ENCODE measurements at places on chromosomes 12 and 14. TPM values are rescaled to one million over a fixed set of nuclear protein-coding genes. Genes with fewer than 3 reads are reported as not detected.

GRCh38 chr12:129771238-129771637, 132.6 kb downstream of the TMEM132D start:
- no peak for DNase-seq

Gene LIN52
- 9.1 TPM for total RNA-seq

- no peak for DNase-seq
Measured at GRCh38 chr14:75138492-75138891, 11.6 kb upstream of the NEK9 start.

- no peak for DNase-seq
Measured at GRCh38 chr12:32365473-32366064, 33.8 kb upstream of the FGD4 start.

GRCh38 chr14:97077253-97077653, 280.1 kb downstream of the VRK1 start:
- DNase-seq = peak; percentile 51

DNA sequence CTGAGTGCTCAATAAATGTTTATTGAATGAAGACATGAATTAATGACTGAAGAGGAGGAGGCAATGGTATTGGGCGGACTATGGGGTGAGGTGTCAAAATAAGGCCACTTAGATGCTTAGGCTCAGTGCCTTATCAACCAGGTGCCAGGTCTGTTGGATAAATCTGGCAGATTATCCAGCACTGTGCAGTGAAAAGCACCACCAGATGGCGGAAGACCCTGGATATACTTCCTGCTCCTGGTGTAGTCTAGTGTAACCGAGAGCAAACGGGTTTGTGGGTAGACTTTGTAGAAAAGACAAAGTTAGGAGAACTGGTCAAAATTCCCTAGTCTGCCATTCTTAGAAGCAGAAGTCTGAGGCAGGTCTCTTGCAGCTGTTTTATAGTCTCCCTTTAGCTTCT, 306.3 kb downstream of the ATP23 start:
- no peak for DNase-seq

Gene TAS2R20
- 0.84 TPM for total RNA-seq

DNA sequence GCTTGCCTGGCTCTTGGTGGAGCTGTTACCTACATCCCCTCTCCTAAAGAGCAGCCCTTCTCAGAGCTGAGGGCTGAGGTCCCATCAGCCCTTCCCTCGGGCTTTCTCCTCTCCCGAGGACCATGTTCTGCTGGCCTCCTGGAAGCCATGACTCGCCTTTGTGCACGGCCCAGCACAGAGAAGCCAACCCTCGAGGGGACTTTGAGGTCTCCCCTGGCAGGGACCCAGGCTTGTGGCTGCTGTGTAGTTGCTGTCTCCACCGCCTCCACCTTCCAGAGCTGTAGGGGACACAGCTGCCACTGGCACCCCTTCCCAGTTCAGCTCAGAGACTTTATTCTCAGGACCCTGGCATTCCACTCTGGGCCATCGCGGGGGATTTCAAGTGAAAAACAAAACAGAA, 22.9 kb upstream of the CCND2 start:
- DNase-seq = no peak

DNA sequence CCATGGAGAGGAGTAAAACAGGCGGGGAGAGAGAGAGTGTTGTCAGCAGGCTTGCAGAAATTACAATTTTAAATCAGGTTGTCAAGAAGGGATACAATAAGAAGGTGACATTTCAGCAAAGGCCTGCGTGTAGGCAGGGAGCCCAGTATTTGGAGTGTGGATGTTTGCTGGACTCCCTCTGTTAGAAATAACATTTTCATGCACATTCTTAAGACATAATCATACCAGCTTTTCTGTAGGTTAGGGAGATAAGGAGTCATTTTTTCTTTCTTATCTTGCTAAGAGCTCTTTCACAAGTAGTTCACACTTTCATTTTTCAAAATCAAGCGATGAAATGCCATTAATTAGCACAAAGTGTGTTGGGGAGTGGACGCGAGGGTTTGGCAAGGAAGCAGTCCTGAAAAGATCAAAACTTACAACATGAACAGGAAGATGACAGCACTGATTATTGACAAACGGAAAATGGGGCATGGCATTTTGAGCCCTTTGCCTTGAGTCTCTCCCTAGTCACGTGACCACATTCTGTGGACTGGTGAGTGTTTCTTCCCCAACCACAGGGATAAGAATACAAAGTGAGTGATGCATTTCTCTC, 160.2 kb downstream of the DAD1 start:
- DNase-seq = peak; percentile 32

- DNase-seq = no peak
Measured at GRCh38 chr12:106918746-106919145, 37.0 kb upstream of the TMEM263 start.

Gene RASAL1
- 4.2 TPM for total RNA-seq

GRCh38 chr14:94857950-94858349, 88.0 kb upstream of the GSC start:
- DNase-seq = no peak

Gene CLEC1B
- total RNA-seq = 1.4 TPM

DNA sequence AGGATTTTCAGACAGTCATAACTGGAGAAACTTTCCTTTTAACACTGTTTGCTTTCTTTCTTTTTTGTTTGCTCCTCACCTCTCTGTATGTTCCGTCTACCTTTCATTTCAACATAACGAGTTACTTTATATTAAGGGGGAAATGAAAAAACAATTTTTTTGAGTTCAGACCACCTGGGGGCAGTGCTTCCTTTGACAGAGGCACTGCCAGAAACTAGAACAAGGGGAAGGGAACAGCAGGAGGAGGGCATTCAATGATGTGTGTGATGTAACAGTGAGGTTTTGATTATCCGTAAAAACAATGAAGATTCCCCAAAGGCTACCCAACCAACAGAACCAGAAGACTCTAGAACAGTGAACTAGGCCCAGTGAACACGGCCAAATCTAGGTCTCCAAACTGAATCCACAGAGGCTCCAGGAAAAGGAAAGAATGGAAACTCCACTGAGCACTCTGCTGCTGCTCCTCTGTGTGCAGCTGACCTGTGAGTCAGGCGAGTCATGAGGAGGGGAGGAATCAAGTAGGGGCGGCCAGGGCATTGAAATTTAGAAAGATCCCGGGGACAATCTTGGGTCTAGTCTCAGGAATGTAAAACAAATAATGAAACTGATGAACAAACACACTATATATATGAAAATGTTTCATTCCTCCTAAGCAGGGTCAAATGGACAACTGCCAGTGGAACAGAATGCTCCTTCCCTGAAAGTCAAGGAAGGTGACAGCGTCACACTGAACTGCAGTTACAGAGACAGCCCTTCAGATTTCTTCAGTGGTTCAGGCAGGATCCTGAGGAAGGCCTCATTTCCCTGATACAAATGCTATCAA, 323.5 kb downstream of the DAD1 start:
- no peak for DNase-seq

DNA sequence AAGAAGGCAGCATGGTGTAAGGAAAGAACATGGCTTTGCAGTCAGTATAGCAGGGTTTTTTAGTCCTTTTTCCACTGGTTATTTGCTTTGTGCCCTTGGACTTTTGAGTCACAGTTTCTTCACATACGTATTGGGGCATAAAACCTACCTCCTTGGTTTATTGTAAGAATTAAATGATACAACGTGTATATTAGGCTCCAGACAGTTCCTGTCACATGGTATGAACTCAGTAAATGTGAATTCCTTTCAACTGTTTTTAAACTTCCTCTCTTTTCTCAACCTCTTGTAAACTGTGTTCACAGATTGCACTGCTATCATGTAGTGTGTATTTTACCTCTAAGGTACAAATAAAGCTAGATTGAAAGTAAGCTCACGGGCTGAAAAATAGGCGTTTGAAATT, 29.5 kb downstream of the MSRB3 start:
- no peak for DNase-seq

DNA sequence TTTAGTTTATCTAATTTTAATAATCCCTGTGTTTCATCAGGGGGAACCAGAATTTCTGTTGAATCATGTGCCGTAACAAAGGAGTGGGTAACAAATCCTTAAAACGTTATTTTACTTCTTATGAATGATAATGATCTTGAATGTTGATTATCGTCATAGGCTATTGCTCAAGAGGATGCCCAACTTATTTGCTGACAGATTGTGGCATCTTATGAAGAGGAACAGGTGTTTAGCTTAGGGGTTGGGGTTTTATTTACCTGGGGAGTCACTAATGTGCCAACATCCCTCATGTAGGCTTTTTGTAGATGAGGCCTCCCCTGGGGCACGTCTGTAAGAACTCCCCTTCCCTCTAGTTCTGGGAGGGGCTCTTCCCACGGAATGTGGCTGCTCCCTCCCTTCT, 32.4 kb upstream of the TMX1 start:
- DNase-seq = no peak

GRCh38 chr12:90618586-90618985, 336.4 kb downstream of the CCER1 start:
- no peak for DNase-seq

Gene SNRPF
- 14.0 TPM for total RNA-seq

GRCh38 chr12:7012024-7012607, 6.2 kb downstream of the LPCAT3 start:
- no peak for DNase-seq

Gene MEG3
- 6.5 TPM for total RNA-seq

Gene LRCOL1
- not detected for total RNA-seq

Gene TAS2R50
- 1.0 TPM for total RNA-seq

DNA sequence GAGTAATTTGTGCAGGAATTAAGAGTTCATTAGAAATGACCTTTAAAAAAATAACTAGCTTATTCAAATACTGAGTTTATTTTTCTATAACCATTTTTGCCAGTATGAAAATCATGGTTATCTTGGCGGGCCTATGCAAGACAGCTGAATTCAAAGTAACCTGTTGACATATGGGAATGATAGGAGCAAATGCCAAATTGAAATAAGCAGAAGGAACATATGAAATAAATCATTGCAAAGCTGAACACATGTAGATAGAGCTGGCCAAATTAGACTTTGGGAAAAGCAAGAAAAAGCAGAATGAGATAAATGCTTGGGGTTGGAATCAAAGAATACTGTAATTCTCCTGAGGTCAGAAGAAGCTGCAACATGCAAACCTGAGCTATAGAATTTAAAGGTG, 372.5 kb downstream of the ADAMTS20 start:
- DNase-seq = no peak

Gene SLC25A29
- total RNA-seq = 94.5 TPM

DNA sequence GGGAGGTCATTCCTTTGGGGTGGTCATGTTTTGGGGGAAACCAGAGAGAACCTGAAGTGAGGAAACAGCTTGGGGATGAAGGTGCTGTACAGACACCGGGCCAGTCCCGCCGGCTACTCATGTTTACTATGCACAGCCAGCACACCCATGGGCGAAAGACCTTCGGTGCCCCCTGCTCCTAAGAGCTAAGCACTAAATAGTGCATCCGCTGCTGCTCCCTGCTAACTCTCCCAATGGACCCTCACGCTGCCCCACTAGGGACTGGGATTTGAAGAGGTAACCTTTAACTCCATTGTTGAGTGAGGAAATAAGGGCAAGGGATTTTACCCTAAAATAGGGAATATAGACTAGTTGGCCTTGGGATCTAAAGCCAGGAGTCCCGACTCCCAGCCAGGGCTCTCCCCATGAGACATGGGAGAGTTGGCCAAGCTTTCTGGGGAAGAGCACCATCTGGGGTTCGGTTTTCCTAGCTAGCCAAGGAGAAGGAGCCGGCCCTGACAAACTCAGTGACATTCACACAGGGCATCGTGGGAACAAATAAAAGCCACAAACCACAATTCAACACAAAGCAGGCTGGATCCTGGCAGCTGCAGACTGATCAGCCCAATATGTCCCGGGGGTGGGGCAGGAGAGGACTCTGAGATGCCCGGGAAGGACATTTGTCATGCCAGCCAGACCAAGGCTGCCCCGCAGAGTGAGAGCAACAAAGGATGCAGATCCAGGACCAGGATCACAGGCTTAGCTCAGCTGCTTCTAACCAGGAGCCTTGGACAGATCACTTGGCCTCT, 91.7 kb downstream of the SINHCAF start:
- DNase-seq = no peak

Gene FOXN4
- not detected for total RNA-seq

Data from upper lobe of left lung (tissue), 6 donors.